Stromal cell of bone marrow (primary cell): ENCODE measurements at places on chromosomes 6 and 20.
A peak's percentile ranks its signal among the peaks of the same experiment; 100 is the strongest.

GRCh38 chr6:92723390-92723931, 695.9 kb downstream of the EPHA7 start:
- no peak for DNase-seq

GRCh38 chr20:48211238-48211637, 426.0 kb upstream of the SULF2 start:
- DNase-seq: no peak

GRCh38 chr6:18446771-18447170, 59.6 kb downstream of the RNF144B start:
- no peak for DNase-seq

DNA sequence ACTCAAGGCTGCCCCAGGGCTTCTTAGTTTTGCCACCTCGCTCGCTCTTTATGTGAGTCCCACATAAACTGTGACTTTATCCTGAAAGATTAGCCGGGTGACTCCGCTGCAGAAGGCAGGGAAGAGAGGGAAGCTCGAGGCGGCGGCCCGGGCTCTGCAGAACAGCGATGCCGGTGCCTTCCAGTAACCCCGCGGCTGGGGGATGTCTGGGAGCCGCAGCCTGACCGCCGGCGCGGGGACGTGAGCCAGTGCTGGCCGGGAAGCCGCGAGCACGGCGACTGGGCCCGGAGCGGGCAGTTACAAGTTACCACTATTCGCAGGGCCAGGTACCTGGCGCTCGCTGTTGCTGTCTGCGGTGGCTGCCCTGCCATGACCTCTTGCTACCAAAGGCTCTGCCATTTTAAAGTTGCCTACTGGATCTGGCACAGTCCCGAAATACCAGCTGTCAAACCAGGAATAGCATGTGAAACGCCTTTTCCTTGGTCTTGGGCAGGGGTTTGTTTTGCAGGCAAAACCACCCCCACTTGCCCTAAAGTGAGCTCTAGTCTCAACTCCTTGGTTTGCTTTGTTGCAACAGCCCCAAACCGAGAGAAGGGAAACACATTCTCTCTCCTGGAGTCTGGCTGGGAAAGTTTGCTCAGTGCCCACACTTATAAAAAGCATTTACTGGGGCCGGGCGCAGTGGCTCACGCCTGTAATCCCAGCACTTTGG, 124.0 kb upstream of the SLC2A12 start:
- DNase-seq: no peak

GRCh38 chr6:87807475-87807874, 105.4 kb upstream of the AKIRIN2 start:
- no peak for DNase-seq

DNA sequence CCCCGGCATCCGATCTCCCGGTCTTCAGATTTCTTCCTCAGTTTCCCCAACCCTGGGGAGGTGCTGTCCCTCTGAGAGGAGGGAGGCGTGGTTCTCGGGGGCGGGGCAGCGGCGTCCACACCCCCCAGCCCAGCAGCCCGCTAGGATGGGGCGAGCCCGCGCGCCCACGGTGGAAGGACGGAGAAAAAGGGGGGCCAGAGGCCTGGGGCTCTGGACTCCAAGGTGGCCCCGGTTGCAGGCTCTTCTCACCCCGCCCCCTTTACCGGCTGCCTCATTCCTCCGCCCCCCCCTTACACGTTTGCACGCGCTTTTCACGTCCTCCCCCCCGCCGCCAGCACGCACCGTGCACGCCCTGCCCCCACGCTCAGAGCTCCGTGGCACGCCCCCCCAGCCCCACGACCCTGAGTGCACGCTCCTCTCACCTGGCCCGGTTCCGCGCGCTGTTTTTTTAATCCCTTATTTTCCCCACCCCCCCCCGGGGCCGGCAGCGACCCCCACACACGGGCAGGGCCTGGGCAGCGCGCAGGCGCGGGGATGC, 402 bp downstream of the ZBTB12 start:
- DNase-seq: peak; percentile 25

- peak; percentile 94 for DNase-seq
Observed at GRCh38 chr6:19804205-19805128, 32.7 kb upstream of the ID4 start.

- DNase-seq: no peak
Observed at GRCh38 chr6:143223895-143224294, 163.2 kb downstream of the AIG1 start.

DNA sequence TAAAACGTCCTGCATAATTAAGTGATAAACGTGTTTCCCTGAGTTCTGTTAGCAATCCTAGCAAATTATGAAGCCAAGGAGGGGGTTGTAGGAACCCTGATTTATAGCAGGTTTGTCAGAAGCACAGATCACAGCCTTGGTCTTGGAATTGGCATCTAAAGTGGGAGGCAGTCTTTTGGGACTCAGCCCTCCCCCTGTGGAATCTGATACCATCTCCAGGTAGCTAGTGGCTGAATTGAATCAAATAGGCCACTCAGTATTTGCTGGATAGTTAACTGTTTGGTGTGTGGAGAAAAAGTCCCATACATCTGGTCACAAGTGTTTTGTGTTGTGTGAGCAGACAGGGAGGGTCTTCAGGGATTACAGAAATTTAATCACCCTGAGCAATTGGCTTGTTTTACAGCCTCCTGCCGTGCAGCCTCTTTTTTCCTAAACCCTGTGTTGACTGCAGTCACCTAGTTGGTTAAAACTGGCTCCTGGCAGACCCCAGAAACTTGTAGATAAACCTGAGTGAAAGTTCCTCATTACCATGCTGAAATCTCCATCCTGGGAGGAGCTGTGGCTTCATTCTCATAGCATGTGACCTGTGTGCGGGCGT, 19.0 kb upstream of the KIFC1 start:
- no peak for DNase-seq

- DNase-seq: no peak
Observed at GRCh38 chr6:157491571-157492232, 110.7 kb downstream of the ZDHHC14 start.

DNA sequence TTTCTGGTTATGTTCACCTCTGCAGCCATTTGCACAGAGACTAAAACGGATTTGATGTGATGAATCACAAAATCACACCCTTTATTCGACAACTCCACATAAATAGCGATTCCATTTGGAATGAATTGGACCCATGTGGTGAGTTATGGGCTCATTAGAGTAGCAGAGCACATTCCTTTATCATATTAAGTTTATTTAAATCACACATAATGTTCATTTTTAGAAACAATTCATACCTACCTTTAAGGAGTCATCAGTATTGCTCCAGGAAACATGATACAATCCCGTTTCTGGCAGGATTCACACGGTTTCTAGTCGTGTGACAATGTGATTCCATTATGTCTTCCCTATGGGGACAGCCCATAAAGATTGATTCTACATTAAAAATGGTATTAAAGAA, 303.5 kb downstream of the CDH4 start:
- no peak for DNase-seq

GRCh38 chr6:98382246-98382645, 452.1 kb upstream of the POU3F2 start:
- DNase-seq: no peak

GRCh38 chr6:110378552-110378951, 20.4 kb upstream of the METTL24 start:
- DNase-seq: no peak

- DNase-seq: no peak
Observed at GRCh38 chr6:156464100-156464878, 312.9 kb upstream of the ARID1B start.

DNA sequence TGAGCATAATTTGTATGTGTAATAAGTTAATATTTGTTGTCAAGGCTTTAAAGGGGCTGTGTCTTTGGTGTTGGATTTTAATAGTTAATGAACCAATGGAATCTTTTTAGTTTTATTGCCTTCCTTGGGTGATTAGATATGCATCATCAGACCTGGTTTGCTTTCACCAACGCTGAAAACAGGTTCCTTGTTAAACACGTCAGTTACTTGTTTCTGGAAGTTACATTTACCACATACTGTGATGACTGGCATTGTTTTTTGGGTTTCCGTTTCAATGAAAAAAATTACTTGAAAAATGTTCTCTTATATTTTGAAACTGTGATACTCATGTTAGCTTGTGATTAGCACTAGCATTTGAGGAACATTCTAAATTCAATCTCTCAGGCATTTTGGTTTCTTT, 58.6 kb upstream of the RNF144B start:
- no peak for DNase-seq

- DNase-seq: no peak
Observed at GRCh38 chr6:7938562-7939183, 28.1 kb upstream of the TXNDC5 start.

GRCh38 chr6:43481075-43481474, 3.7 kb downstream of the TJAP1 start:
- DNase-seq: no peak

- DNase-seq: peak; percentile 52
Observed at GRCh38 chr6:134146268-134147033, 94.0 kb upstream of the SLC2A12 start.

- no peak for DNase-seq
Observed at GRCh38 chr6:114157848-114158247, 185.0 kb downstream of the HS3ST5 start.

- DNase-seq: no peak
Observed at GRCh38 chr6:162387718-162388382, 339.7 kb downstream of the PRKN start.

- no peak for DNase-seq
Observed at GRCh38 chr20:62724692-62725595, 16.3 kb downstream of the NTSR1 start.

GRCh38 chr6:165008971-165009370, 300.4 kb downstream of the C6orf118 start:
- DNase-seq: no peak

- DNase-seq: no peak
Observed at GRCh38 chr6:36244641-36245280, 25.1 kb upstream of the PNPLA1 start.

DNA sequence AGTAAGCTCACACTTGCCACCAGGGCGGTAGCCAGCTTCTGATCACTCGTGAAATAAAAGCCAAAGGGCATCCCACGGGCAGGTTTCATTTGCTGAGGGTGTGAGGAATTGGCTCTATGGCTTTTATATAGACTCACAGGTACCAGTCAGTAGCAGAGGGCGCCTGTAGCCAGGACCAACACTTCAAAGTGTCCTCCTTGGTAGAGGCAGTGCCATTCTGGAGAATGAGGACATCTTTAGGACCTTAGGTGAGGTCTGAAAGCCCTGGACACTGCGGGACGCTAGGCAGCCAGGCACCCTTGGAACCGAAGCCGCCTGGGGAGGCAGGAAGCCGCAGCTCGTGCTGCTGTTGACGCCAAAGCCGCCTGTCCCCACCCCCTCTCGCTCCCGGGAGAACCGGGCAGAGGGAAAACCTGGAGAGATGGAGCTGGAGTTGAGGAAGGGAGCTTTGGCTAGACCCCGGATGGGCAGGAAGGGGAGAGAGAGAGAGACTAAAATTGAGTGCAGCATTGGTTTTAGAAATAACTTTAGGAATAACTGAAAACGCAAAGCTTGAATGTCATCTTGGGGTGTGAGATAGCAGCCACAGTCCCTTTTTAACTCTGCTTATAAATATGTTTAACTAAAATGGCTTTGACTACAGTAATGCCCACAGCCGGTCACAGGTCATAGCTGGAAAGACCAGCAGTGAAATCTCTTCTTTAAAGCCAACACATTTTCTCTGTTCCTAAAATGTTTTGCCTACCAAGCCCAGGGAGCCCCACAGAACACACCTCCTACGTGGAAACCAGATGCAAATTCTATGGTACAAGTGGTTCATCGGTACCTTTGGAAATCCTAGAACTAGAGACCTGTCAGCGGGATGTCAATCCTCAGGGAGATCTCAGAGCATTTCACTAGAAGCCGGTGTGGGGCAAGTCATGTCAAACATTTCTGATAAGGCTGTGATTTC, 128.5 kb upstream of the CDYL start:
- DNase-seq: peak; percentile 28

GRCh38 chr6:43771858-43772680, 2.1 kb downstream of the VEGFA start:
- no peak for DNase-seq

DNA sequence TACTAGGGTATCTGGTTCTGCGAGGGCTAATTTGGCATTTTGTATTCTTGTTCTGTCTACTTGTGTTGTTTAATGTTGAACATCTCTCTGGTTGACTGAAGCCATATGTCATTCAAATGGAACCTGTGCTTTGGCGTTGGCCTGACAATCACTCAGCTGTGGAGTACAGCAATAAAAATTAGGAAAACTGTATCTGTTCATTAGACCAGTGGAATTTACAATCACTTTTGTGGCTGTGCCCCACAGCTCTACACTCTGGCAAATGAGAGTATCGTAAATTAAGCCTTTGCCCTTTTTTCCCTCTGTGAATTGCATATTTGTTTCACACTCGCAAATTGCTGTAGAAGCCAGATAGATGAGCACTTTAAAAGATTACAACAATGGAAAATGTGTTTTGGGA, 102.0 kb downstream of the ARID1B start:
- no peak for DNase-seq

GRCh38 chr20:44692932-44693480, 22.2 kb upstream of the CCN5 start:
- DNase-seq: peak; percentile 99

- DNase-seq: peak; percentile 36
Observed at GRCh38 chr6:126076992-126077664, 90.8 kb downstream of the TRMT11 start.

GRCh38 chr20:37114012-37114411, 18.2 kb upstream of the RBL1 start:
- DNase-seq: no peak

GRCh38 chr6:1044040-1044836, 267.7 kb upstream of the FOXQ1 start:
- no peak for DNase-seq

- DNase-seq: no peak
Observed at GRCh38 chr6:4451081-4451480, 315.7 kb upstream of the ECI2 start.

- DNase-seq: no peak
Observed at GRCh38 chr6:47822856-47823554, 41.2 kb downstream of the OPN5 start.

GRCh38 chr20:33372993-33373441, 28.3 kb downstream of the CDK5RAP1 start:
- DNase-seq: no peak

- DNase-seq: no peak
Observed at GRCh38 chr20:15565786-15566185, 1007.5 kb downstream of the KIF16B start.

GRCh38 chr6:21404577-21404976, 189.0 kb upstream of the SOX4 start:
- DNase-seq: no peak

DNA sequence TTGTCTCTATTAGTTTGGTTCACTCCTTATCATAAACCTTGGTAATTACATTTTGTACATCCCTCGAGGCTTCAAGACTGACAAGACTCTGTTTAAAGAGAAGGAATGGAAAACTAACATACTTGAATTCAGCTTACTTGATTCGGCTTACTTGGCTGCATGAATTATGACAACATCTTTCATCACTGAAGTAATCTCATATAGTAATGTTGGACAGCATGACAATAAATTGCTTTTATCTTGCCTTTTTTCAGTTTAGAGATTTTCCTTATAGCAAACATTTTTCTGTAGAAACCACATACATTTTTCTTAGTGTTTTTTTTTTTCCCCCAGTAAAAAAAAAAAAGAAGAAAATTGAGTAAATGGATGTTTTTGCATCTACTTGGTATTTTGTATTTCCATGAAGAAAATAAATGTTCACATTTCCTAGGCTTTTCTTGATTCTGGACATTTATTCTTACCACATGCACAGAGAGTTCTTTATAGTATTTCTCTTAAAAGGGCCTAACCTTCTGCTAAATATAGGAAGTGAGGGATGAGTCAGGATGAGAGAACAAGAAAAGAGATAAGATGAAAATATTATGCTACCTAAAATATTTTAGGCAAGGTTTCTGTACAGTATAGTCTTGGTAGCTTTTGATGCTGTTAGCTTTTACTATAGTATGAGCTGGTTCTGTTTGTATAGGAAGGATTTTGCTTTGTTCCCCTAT, 101.0 kb upstream of the HDGFL1 start:
- DNase-seq: no peak

- no peak for DNase-seq
Observed at GRCh38 chr6:106637717-106638341, 8.5 kb downstream of the QRSL1 start.
